Epithelial cell of proximal tubule (primary cell): ENCODE measurements at places on chromosomes 1 and 21. TPM values are rescaled to one million over a fixed set of nuclear protein-coding genes. Genes with fewer than 3 reads are reported as not detected.

DNA sequence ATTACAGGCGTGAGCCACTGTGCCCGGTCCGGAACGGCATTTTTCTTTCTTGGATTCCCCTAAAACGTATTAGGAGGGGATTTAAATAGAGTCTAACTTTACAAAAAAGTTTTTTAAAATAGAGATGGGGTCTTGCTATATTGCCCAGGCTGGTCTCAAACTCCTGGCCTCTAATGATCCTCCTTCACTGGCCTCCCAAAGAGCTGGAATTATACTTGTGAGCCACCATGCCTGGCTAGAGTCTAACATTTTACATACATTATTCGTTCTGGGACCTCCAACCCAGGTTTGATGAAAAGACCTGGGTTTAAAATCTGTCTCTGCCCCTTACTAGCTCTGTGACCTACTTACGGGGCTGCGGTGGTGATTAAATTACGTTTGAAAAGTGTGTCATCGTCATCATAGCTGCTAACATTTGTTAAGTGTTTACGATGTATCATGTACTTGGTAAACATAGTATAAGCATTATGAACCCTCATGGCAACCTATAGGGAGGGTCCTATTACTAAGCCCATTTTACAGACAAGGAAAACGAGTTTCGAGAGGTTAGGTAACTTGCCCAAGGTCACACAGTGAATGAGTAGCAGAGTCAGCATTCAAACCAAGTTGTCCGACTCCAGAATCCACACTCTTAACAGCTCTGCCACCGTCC lies 24.5 kb downstream of the PLEKHM2 start:
- no peak for DNase-seq

DNA sequence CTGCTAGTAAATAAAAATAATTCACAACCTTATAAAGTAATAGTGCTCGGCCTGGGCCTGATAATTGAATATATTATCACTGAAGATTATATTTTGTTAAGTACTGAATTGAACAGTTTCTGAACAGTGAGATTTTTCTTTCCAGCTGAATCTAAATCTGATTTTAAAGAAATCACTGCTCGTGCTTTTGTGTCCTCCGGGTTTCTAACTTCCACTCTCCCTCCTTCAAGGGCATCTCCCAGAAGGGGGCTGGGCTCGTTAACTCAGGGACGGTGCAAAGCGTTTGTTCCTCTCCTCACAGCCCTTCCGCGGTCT lies 823 bp upstream of the KIF1B start:
- no peak for DNase-seq

DNA sequence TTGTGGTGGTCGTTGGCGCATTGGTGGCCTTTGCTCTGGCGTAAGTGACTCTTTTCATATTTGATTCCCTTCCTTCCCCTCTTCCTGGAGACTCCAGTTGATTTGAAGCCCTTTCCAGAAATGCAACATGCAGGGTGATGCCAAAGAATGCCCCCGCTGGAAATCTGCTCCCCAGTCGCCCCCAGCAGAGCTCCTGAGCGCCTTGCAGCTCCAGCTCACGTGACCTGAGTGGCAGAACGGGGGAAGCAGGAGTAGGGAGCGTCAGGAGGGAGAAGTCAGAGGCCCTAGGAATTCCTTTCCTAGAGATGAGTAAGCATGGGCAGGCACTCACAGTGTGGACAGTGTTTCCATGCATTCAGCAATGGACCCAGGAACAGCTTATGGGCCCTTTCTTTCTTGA lies 255.9 kb downstream of the CACNA1E start:
- no peak for DNase-seq

GRCh38 chr1:147273409-147274336 lies 31.2 kb downstream of the CHD1L start:
- peak; percentile 29 for DNase-seq

GRCh38 chr1:113929750-113930498 lies 800 bp downstream of the HIPK1 start:
- no peak for DNase-seq

- no peak for DNase-seq
These were observed 45.8 kb downstream of the SSX2IP start for GRCh38 chr1:84644472-84644871.

DNA sequence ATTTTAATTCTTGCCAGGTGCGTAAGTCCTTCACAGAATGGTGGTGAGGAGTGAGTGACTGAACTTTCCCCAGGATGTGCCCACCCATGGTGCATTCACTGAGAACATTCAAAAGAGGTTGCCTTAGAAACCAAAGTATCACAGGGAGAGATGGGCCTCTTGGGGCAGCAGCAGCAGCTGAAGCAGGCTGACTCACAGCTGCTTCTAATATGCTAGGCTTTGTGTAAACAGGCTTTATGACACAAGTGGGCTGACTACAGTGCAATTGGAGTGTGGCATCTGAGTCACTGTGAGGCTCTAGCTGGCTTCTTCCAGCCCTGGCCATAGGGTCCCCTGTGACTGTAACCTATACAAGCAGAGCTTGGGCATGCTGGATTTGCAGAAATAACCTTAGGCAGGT lies 12.6 kb downstream of the PIGP start:
- peak; percentile 68 for DNase-seq

DNA sequence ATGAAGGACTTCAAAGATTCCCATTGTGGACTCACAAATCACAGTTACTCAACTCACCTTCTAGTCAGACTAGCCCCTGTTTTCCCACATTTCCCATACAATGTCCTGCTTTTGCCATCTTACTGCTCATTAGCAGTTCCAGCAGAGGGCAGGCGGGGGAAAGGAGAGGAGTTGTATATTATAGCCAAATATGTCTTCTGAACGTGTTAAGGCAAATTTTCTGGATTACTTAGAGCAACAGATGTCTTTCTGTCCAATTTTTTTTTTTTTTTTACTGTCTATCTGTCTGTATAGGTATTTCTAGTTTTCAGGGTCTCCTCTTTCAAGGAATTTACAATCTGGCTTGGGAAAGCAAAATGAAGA lies 29.9 kb upstream of the DDAH1 start:
- no peak for DNase-seq

DNA sequence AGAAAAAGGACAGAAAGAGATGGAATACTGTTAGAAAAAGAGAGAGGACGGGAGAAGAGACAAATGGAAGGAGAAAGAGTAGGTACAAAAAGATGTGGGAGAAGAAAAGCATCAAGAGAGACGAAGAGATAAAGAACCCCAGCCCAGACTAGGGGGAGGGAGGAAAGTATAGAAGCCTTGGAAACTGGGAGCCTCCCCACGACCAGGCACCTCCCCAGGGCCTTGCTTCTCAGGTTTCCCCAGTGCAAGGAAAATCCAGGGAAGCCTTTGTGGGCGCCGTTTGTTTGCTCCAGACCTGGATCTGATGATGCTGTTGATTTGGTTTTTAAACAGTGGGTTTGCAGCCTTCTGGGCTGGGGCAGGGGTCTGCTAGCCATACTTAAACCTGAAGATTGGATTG lies 15.2 kb upstream of the ALX3 start:
- DNase-seq, result no peak

DNA sequence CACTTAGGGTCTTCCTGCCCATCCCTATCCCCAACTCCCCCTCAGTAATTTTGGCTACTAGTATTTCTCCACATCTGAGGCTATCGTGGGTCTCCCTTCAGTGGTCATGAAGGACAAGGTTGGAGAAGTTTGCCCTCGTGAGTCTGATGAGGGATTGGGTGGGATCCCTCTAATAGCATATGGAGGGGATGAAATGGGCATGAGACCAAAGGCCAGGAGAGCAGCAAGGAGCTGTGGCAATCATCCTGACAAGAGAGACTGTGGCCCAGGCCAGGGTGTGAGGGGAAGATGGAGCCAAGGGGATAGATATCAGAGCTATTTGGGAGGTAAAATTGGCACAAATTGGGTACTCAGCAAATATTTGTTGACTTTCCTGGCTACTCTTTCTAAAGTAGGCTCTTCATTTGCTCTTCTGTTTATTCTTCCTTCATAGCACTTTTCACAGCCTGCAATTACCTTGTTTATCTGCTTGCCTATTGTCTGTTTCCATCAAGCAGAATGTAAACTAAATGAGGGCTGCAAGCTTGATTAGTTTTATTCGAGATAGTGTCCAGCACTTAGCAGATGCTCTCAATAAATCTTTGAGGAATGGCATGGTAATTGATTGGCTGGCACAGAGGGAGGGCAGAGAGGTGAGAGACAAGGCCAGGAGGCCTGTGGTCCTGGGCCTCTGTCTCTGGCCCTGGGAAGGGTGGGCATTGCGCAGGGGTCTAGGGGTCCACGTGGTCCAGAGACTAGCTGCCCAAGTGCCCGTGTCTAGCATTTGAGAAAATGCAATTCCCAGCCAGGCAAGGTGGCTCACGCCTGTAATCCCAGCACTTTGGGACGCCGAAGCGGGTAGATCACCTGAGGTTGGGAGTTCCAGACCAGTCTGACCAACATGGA lies 1.5 kb upstream of the PLK3 start:
- DNase-seq, result no peak

DNA sequence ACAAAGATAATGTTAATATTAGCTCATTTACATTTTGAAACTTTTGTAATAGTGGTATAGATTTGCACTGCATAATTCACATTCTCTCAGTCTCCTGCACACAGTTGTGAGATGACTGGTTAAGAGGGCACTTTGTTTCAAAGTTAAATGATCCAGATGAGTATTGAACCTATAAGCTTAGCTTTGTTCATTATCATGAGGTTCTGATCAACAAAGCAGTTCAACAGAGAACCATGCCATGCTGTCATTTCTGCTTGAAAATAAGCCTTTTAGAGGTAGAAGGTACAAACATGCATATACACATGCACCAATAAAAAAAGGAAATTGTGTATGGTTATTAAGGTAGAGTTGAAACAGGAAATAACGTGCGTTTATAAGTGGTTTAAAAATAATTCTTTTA lies 4.8 kb downstream of the RAP1A start:
- no peak for DNase-seq

- no peak for DNase-seq
These were observed 1.4 kb upstream of the DPH2 start for GRCh38 chr1:43968348-43968948.

- DNase-seq, result no peak
These were observed 57.6 kb downstream of the SPSB1 start for GRCh38 chr1:9350013-9350908.

GRCh38 chr21:38467911-38468310 lies 30.4 kb downstream of the ERG start:
- DNase-seq, result no peak

- peak; percentile 33 for DNase-seq
These were observed 392.2 kb downstream of the VAV3 start for GRCh38 chr1:107572674-107573211.

- no peak for DNase-seq
These were observed 775 bp downstream of the TMEM125 start for GRCh38 chr1:43270421-43271095.

- no peak for DNase-seq
These were observed 245.2 kb downstream of the TRABD2B start for GRCh38 chr1:47751996-47752451.

- no peak for DNase-seq
These were observed 180.5 kb upstream of the GORAB start for GRCh38 chr1:170351366-170351946.

GRCh38 chr1:180909462-180909976 lies 3.2 kb upstream of the KIAA1614 start:
- DNase-seq, result peak; percentile 26

DNA sequence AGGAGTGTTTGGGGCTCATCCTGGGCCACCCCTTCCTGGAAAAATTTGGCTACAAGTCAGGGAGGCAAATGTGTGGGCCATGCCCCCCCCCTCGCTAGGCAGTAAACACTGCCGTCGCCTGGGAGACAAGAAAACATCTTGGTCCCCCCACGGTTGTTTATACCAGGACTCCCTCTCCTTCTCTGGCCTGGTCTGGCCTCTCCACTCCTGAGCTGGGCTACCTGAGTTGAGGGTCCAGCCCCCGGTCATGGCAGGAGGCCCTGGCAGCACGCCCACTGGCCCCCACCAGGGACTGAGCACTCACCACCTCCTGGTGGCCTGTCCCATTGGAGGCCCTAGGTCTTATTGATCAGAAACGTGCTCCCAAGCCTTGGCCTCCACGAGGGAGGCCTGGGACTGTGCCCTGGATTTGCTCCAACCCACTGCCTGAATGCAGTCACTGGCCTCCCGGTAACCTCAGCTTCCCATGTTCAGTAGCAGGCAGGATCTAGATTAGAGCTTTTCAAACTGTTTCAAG lies 15.8 kb downstream of the KCNQ4 start:
- DNase-seq, result no peak

- peak; percentile 4 for DNase-seq
These were observed 8.1 kb downstream of the LRRC53 start for GRCh38 chr1:74504125-74504932.

DNA sequence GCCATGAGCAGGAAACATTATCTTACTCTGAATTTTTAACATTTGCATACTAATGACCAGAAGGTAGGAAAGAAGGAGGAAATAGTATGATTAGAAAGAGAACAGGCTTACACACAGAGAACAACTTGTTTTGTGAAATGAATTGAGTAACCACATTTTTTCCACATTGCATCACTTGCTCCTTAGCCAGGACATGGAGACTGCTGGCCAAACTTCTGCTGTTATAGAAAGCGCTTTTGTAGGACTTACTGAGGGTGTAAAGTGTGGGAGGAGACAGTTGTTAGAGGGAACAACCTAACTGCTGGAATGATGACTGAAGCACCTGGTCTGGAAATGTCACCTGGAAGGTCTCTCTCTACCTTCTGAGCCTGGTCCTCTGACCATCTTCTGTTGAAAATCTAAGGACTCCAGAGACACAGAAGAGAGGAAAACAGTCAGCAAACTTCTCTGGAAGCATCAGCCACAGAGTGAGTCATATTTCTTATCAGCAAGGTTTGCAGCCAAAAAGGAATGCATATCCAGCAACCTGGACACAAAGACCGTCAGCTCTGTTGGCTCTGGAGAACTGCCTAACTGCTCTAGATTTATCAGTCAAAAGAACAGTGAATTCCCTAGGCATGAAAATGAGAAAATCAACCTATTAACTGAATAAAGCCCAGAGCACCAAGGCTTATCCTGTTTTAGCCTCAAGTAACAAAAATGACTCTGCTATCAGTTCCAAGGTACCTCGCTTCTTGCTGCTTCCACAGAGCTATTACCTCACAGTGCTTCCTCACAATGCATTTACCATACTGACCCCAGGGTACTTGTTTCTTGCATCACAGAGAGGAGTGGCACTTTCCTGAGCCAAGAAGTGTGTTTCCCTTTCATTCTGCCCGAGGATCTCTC lies 88.0 kb upstream of the SLFNL1 start:
- DNase-seq, result peak; percentile 91

GRCh38 chr1:153490272-153491051 lies 30.0 kb upstream of the S100A7 start:
- no peak for DNase-seq

DNA sequence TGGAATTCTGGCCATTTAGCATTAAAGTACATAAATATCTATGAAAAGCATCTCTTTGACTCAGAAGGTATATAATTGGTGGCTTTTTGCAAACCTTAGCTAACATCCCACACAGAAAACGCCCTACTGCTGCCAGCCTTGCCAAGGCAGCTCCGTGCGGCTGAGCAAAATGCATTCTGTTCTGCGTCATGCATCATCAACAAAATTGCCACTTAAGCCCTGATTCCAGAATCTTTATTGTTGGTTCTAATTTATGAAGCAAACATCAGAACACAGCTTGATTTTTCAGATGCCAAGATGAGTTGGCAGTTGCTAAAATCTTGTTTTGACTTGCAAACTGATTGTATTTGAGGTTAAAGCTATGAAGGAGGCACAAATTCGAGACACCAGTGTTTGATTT lies 314.9 kb upstream of the DEPDC1 start:
- DNase-seq, result no peak

The CLDN19 gene
- total RNA-seq, result 0.29 and 1.2 TPM in 2 replicates

The RHCE gene
- 0.22 TPM in 1 of 2 replicates, not detected in the other for total RNA-seq

The FGR gene
- total RNA-seq, result not detected in 2 replicates

The STUM gene
- total RNA-seq, result under 0.01 TPM in 1 of 2 replicates, not detected in the other

The ATP13A2 gene
- 75.7 and 87.8 TPM in 2 replicates for total RNA-seq

The KMO gene
- 1.0 TPM in 1 of 2 replicates, not detected in the other for total RNA-seq

The CD247 gene
- total RNA-seq, result not detected in 2 replicates

The IL10 gene
- total RNA-seq, result not detected in 2 replicates
